ENCODE measurements at places on chromosomes 6 and 20.

DNA sequence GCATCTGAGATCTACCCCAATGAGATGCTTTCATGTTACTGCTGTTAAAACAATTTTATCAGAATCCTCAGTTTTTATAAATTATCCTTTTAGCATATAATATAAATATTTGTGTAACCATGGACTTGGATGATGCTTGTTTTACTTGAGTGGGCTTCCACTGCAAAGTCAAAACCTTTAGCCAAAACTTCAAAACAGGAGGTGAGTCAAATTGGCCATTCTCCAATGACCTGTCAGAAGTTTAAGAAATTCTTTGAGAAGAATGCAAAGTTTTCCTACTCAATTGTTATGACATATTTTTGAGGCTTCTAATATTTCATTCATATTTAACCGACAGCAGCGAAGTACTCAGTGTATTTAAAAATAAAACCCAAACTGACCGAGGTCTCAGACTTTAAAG, 507.9 kb downstream of the EYS start:
- no peak for DNase-seq

DNA sequence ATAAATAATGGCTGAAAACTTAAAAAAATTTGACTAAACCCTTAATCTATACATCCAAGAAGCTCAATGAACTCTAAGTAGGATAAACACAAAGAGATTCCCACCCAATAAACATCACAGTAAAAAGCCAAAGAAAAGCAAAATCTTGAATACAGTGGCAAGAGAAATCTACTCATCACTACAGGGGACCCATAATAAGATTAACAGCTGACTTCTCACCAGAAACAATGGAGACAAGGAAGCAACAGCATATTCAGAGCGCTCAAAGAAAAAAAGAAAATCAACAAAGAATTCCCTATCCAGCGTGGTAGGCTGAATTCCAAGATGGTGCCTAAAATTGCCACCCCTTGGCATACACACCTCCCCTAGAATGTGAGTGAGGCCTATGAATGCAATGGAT, 18.6 kb downstream of the SNX3 start:
- no peak for DNase-seq

DNA sequence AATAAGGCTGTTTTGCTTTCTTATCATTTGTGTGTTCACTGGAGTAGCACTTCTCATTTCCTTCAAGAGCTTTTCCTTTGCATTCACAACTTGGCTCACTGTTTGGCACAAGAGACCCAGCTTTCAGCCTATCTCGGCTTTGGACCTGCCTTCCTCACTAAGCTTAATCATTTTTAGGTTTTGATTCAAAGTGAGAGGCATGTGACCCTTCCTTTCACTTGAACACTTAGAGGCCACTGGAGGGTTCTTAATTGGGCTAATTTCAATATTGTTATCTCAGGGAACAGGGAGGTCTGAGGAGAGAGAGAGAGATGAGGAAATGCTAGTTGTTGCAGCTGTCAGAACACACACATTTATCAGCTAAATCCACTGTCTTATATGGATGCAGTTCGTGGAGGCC, 82.9 kb upstream of the SCAF8 start:
- no peak for DNase-seq

DNA sequence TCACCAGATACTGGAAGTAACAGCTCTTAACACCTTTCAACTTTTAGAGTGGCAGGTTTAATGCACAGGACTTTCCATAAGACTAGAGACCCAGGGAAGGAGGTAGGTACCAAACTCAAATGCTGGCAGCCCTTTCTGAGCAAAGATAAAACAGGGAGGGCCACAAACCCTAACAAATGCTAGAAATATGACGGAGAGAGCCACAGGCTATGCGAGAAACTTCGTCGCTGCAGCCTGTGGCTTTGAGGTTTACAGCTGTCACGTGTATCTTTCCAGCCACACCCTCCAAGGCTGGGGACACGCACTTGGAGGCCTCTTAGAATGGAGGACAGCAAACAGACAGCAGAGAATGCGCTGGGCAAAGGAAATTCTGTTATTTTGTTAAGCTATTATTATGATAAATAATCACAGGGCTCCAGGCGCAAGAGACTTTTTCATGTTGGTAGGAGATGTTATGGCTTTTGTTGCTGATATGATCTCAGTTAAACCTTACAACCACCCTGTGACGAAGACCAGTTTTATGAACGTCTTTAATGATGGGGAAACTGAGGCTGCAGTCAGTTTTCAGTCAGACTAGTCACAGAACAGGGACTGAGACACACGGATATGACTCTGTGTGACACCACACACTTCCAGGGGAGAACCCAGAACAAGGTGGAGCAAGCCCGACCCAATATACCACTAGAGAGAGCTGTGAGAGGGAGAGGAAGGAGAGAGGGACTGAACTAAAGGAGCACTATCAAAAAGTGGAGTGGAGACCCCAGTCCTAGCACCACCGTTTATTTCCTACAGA, 2.0 kb downstream of the TRAM2 start:
- DNase-seq = peak; percentile 61

- peak; percentile 84 for DNase-seq
Measured at GRCh38 chr6:112281821-112282615, 27.7 kb upstream of the LAMA4 start.

DNA sequence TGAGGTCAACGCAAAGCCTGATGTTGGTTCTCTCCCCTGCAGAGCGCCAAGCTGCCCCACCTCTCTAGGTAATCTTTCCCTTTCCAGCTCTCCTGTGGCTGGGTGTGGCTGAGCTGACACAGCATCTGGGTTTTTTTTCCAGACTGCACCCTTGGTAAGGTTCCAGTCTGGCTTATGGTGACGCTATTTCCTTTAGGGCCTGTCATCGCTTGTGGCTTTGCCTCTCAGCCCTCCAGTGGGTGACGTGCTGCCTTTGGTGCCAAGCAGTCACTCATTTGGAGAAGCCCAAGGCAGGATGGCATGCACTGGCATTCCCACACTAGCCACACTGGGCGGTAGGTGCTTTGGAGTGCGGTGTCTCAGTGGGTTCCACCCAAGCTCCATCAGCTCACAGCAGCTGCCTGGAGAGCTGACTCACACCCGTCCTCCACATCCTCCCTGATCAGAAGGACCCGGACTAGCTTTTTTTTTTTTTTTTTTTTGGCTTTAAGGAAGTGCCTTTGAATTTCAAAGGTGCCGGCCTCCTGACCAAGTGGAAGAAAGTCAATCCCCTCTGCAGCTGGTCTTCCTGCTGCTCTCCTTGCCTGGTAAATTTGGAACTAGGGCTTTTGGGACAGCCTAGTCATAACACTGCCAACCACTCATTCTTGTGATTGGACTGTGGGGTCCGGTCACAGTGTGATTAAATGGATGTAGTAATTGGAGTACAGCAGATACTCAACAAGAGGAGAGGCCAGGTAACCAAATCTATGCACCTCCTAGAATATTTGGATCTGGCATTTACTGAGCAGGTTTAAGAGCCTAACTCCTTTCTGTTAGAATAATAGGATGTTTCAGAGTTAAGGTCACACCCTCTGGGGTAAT, 153.6 kb downstream of the CD83 start:
- peak; percentile 12 for DNase-seq

DNA sequence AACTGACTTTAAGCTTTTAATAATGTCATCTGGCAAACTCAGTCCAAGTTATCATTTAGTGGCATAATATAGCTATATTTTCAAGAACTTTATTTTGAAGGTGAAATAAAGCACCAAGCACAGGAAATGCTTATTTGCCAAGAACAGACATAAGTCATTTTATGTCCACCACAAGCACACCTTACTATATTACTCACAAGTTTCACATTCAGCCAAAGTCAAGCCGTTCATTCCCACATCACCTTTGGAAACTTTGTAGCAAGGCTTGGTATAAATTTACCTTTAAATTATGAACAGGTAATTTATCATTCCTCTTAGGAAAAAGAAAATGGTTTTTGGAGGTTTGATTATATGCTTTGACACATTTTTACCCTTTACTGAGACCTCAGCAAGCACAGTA, 236.8 kb upstream of the FKBP1C start:
- DNase-seq = no peak

DNA sequence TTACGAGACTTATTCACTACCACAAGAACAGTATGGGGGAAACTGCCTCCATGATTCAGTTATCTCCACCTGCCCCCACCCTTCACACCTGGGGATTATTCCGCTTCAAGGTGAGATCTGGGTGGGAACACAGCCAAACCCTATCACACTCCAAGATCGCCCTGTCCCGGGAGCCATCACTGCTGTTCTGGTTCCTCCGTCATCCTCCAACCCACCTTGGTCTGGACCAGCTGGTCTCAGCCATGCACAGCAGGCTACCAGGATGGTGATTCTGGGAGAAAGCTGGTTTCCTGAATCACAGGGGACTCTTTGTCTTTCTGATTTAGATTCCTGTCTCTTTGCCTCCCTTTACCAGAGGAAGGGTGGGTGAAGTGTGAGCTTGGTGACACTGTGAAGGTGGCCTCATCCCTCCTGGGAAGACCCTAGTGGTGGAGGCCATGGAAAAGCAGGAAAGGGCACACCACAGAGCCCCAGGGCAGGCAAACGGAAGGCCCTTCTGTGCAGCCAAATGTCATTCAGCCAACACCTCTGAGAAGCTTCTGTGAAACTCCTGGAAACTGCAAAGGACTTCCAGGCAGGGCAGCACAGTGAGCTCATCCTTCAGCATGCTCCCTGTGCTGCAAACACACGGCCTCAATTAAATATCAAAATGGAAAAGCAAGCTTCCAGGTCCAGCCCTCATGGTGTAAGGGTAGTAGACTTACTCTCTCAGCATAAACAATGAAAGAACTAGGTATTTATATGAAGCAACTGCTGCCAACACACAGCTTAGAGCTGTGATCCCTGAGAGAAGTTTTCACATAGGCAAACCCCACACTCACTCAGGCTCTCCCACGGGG, 169.8 kb downstream of the ANKRD60 start:
- DNase-seq = peak; percentile 42

DNA sequence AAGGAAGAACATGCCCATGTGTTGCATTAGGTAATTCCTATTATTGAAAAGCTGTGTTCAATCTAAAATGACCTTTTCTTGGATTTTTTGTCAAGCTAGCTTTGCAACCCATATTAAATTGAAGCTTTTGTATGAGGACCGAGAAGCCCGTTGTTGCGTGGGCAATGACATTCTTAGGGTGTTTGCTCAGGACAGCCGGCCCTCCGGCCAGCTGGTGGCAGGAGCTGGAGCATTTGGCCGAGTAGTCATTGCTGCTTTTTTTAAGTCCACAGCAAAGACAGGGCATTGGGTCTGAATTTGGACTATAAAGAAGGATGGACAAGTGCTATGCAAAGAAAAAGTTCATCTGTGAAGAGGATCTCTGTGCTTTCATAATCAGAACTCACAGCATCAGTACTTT, 365.8 kb downstream of the SAMD5 start:
- DNase-seq = no peak

DNA sequence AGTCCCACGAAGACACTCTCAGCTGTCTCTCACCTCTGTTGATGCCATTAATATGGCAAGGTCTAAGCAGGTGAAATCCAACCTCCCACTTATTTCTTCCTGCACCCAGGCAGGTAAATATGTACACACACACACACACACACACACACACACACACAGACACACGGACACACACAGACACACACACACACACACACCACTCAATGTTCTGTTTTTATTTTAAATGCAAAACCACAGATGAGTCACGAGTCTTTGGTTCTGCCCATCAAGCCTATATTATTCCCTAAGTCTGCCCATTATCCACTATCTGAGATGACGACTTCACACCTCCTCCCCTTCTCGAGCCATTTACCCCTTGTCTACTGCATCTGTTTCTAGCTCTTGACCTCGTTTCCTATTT, 344.7 kb downstream of the CDH26 start:
- no peak for DNase-seq

DNA sequence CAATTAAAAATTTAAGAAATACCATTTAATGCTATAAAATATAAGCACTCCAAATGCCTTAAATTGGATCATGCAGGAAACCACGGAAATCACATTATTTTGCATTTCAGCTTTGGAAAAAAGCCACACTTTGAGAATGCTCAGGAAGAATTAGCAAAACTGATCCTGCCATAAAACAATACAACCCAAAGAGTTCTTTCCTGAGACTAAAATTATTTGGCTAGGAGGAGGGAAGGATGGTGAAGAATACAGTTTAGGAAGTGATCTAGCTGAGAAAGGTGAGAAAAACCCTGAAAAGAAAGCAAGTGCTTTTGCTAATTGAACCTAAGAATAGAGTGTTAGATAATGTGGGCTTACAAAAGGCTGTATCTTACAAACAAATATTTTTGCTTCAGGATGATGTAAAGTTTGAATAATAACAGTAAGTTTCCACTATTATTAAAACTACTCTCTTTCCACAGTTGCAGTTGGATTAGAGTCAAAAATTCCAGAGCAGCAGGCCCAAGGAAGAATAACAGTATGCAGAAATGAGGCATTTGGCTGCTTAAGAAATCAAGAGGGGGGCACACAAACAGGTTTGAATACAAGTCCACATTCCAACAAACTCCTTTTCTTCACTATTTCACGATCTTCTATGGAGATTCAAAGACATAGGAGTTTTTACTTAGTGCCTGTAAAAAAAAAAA, 565.4 kb downstream of the RFPL4B start:
- DNase-seq = peak; percentile 48

DNA sequence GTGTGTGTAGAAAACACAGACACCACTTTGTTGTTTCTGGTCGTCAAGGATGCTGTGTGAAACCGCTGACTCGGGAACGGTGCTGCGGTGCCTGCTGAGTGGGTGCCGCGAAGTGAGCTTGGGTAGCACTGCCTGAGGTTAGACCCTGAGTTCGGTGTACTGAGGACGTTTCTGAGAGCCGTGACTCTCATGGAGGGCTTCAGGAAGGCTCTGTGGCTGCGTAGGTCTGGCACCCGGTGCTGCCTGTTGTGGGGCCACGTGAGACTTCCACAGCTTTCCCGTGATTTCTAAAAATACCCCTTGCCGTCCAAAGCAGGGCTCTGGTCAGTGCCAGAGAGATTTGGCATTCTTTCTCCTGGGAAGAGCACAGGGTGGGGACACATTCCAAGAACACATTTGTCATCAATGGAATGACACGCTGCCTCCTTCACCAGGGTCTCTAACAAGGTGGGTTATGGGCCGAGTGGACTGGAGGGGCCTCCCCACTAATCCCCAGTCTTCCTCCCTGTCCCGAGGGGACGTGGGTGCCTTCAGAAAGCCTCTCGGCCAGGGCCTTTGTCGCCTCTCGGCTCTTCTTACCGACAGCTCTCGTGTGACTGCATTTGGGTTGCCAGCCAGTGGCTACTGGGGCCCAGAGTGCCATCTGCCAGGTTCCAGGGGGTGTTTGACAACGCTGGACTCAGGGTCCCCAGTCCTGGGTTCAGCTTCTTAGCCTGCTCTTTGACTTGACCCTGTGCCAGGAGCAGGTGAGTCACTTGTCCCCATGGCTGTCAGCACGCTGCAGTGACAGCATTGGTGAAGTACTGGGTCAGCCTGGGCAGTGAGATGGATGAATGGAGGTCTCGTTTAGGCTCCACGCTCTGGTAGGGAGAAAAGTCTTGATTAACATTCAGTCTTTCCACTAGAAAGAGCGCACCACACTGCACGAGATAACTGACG, 62.2 kb downstream of the SYNJ2 start:
- no peak for DNase-seq
